CD4-positive, alpha-beta T cell treated with Interleukin-2 at 100 ng/mL for 4 hours (primary cell): ENCODE measurements at places on chromosomes 11 and 22.
A peak's percentile ranks its signal among the peaks of the same experiment; 100 is the strongest.

- DNase-seq: peak; percentile 74
Measured at GRCh38 chr22:50269970-50270665, at the start of gene MAPK11. TSS of gene MAPK11 (minus strand) at chr22:50270380. CDS start at chr22:50270292, 88 bp downstream.

GRCh38 chr11:111976767-111977145 is 39.6 kb downstream of the DIXDC1 start:
- no peak for DNase-seq

DNA sequence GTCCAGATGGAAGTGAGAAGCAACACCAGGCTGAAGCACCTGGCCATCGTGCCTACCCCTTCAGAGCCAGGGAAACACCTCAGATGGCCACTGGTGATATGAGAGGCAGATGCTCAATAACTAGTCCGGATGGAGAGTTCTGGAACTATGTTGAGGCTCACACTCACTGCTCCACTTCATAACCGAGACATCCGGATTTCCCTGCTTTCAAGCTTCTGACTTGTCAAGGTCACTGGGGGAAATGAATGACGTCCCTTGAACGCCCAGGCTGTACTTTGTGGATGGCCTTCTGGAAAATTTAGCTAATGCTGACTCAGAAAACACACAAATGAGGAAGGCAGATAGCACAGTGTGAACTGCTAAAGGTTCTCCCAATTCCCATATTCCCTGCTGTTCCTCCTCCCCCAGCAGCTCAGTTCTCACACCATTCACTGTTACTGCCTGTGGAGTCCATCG is at the start of gene LYVE1:
Gene LYVE1 (minus strand): TSS at position 180 of the 456 bp plus-strand sequence. CDS start 133 bp downstream, at position 47.
- no peak for DNase-seq

DNA sequence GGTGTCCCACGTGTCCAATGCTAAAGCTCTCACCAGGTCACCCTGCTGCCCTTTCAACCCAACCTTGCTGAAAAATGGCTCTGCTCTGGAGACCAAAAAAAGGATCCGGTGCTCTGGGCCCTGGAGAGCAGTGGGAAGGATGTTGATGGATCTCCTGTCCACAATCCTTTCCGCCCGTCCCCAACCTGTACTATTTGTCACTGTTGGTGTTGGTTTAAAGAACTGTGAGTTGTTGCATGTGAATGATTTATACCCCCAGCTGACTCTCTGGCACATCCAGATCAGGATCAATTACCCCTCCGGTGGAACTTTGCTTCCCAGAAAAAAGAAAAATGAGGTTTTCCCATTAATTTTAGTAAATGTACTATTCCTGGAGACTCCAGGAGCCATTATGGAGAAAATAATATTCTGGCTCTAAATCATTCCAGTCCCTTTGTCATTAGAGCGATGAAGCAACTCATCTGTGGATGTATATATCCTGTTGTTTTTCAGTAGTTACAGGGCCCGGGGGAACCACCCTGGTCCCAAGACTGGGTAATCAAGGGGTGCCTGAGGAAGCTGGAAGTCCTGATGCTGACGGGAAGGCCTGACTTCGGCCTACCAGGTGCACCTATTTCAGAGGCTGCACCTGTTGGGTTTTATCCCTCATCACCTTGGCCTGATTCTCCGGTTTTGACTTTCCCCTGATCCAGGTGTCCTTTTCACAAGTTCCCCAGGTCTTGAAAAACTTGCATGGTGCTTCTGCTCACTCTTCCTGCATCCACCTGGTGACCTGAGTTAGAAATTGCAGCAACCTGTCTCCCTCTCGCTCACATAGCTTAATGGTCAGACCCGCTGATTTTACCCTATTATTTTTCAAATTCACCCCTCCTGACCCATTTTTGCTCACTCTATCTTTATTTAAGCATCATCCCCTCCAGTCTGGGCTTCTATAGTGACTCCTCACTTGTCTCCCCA is 209.2 kb upstream of the SEZ6L start:
- no peak for DNase-seq

DNA sequence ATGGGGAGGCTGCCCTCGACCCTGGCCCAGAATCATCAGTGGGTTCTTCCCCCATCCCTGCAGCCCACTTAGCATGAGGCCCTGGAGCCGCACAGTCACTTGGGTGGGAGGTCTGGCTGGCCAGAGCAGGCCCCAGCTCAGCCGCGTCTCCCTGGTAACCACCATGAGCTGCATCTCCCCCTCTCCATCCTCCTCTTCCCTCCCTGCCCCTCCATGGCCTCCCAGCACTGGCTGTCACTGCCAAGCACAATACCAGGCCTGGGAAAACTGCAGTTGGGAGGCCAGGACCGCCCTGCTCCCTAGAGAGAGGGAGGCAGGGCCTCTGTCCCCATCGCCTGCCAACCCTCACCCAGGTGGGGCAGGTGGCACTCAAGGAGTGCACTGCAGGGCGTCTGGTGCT is 8.0 kb downstream of the CSDC2 start:
- no peak for DNase-seq

DNA sequence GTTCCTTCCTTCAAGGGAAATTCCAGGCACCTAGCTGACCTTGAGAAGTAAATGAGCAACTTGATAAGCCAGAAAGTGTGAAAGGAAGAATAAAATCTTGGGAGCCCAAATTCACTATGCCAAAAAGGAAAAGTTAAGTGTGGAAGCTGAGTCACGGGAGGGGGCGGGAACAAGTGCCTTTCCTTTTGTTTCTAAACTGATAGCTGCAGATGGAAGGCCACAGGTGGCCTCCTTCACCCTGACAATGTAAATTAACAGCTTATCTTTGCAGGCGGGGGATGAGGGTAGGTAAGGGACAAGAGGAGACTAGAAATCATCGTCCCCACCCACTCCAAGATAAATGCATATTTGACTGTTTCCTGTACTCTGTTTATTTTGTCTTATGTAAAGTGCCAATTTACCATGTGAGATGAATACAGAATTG is 36.4 kb upstream of the TREH start:
- DNase-seq: no peak

- DNase-seq: no peak
Measured at GRCh38 chr11:66789097-66789890, 53.9 kb upstream of the RCE1 start.

GRCh38 chr11:79189055-79189454 is 251.8 kb downstream of the TENM4 start:
- no peak for DNase-seq

DNA sequence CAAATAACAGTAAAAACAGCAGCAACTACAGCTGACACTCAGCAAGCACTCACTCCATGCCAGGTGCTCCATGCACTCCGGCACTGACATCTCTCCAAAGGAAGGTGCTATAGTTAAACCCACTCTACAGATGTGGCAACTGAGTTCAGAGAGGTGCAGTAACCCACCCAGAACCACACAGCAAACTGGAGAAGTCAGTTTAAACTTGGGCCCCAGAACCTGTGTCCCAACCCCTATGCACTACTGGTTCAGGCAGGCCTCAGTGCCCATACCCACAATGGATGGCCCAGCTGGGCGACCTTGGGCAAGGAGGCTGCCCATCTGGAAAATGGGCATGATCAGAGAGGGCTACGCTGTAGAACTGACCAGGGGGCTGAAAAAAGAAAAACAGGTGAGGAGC is 26.4 kb upstream of the TCF20 start:
- no peak for DNase-seq

DNA sequence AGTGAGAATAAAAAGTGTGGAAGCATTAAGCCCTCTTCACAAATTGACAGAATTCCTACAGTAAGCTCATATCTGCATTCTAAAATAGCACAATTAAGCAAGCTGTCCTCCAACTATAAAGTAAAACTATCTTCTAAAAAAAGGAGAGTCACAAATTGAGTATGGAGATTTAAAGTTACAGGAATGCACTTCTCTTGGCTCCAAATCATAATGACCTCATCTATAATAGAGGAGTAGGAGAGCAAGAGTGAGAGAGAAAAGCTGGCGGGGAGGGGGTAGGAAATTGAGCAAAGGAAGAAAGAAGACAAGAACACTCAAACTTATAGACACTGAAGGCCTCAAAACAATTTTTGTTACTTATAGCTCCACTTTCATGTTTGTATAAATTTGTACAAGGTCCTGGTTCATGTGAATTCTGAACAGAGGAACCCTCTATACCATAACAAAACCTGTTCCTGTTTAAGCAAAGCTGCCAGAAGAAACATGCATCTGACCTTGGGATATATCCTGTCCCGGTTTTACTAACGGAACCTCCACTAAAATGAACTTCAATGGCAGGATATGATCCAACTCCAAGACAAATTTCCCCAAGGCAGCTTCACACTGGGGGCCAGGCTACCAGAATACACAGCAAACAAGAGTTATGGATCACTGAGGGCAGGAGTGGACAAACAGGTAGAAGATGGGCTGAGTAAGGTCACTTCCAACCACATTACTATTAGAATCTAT is 37.2 kb downstream of the SLC35F2 start:
- DNase-seq: no peak

DNA sequence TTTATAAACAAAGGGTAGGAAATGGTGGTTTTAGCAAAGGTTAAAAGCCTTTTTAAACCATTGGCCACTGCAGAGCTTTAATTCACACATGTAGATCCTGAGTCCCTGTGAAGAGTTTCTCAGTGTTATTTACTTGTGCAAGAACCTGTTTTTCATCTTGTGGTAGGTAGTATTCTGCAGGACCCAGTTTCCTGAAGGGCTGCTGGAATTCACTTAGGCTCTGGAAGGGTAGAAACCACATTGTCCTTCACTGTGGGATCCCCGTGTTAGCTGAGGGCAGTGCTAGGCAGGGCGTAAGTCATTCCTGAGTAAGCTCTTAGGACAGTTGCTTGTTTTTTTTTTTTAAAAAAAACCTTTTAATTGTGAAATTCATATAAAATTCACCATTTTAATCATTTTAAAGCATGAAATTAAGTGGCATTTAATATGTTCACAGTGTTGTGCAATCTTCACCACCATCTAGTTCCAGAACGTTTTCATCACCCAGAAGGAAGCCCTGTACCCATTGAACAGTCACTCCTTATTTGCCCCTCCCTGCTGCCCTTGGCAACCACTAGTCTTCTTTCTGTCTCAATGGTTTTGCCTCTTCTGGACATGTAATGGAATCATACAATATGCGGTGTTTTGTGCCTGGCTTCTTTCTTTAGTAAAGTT is 77.7 kb downstream of the C22orf31 start:
- DNase-seq: no peak

GRCh38 chr11:68460741-68461574 is at the start of gene PPP6R3:
TSS of gene PPP6R3 (plus strand) at chr11:68460752. CDS start at chr11:68537665, 76,913 bp downstream.
- no peak for DNase-seq
